ENCODE measurements at places on chromosomes 3 and 15.

DNA sequence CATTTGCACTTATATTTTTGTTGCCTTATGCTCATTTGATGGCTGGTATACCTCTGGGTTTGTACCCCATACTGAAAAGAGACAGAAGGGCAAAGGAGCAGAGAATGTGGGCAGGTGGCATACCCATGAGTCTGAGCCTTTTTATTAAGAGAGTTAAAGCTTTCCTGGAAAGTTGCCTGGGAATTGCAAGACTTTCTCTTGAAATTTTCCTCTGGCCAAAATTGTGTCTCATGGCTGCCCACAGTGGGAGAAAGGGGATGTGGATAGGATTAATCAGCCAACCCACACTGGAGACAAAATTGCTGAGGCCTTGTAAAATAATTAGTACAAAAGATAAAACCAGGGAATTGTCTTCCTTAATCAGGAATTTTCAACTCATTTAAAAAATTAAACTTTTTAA lies 8.2 kb upstream of the NMD3 start:
- no peak for DNase-seq

GRCh38 chr15:72182673-72183072 lies 14.9 kb downstream of the GRAMD2A start:
- DNase-seq: no peak

GRCh38 chr3:115704661-115705338 lies 81.5 kb downstream of the GAP43 start:
- DNase-seq: no peak

DNA sequence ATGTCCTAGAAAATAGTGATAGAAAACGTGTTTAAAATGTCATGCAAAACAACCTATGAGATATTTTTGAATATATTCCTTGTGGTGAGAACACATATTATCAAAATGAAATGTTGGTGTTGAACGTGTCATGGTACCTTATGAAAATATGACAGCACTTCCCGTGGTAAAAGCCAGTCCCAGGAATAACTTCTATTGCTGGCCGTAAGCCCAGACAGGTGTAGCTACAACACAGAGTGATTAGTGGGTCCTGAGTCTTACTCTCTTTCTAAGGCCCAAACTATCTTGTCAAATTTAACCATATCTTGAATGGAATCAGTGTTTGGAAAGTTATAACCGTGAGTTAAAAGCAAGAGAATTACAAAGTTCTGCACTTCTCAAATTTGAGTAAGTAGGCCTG lies 24.1 kb downstream of the RARB start:
- no peak for DNase-seq

DNA sequence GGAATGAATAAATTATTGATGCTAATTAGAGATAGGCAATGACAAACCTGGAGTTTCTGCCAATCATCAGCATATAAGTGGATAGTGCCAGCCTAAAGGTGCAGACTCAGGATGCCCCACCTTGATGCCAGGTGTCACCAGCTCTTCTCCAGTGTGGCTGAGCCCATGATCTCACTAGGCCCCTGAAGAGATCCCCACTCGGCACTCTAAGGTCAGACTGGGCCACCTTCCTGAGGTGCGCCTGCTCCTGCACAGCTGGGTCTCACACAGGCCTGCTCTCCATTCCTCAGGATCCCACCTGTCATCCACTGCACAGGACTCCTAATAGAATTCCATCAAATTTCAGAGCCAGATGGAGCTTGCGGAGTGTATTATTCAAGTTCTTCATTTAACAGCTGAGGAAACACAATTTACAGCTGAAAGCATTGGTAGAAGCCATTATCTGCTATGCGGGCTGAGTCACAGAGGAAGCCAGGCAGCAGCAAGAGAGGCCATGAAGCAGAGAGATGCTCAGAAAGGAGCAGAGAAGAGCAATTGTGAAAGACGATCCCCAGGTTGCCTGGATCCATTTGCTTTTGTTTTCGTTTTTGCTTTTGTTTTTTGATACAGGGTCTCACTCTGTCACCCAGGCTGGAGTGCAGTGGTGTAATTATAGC lies 25.1 kb upstream of the FSTL1 start:
- no peak for DNase-seq

- no peak for DNase-seq
Observed at GRCh38 chr3:127800508-127800907, 21.8 kb downstream of the MGLL start.

DNA sequence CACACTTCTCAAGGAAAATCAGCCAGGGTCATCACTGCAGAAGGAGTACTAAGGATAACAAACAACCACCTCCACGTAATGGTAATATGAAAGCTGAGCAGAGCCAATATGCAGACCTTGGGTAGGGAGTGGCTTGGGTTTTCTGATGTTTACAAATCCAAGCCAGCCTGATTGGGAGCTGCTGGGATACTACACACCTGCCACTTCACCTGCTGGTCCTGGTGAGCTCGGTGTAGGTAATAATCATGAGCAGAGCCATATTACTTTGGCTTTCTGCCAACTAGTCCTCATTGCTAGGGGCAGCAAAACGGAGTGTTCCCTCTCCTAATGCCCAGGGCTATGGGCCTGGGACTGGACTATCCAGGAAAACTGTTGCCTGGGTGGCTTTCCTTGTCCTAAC lies 433.5 kb upstream of the PPP2R3A start:
- DNase-seq: no peak

DNA sequence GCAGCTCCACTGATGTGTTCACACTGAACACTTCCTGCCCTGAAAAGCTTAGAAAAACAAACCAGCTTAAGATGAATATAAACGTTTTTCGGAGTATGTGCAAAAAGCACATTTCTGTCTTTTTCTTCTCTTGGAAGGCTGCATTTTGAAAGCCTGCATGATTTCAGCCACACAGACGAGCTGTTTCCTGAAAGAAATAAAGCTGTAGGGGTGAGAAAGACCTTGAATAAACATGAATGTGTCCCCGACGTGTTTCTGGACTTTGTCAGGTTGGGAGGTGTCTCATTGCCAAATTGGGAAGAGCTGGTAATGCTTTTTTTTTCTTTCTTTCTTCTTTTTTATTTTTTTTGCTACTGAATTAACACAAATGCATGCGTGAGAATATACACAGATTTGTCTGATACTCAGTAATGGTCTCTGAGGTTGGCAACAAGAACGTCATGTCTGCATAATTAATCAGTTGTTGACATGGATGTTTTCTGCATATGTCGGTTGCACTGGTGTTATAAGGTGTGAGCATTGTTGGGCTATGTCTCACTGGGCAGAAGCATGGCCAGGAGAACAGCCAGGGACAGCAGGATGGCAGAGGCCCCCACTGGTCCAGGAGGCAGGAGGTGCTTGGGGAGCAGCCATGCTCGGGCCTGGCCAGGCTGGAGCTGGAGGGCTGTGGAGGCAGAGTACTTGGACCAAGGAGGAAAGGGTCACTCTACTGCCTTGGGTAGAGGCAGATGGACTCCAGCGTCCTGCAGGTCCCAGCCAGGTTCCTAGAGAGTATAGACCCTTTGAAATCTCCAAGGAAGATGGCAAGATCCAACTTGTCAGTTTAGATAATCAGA lies 39.0 kb downstream of the ADAMTSL3 start:
- no peak for DNase-seq

DNA sequence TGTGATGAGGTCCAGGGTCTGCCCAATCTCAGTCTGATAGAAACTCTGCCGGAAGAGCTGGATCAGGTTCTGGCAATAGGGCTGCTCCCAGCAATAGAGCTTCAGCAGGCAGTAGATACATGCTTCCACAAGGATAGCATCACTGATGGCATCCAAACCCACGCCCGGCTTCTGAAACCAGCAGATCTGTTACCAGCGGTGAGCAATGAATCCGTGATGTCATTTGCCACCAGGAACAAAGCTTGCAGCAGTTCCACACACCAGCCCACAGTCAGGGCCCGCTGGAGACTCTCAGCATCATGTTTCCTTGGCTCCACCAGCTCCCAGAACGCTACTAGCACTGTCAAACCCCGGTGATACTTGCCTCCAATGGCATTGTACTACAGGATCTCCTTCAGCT lies 19.3 kb upstream of the TTBK2 start:
- DNase-seq: no peak

- DNase-seq: no peak
Observed at GRCh38 chr3:186996356-186996755, 66.0 kb downstream of the ST6GAL1 start.

Data from stimulated activated CD4-positive, alpha-beta T cell treated with anti-CD3 and anti-CD28 coated beads, Interleukin-15, amount 100 ng/mL, for 1 hour (primary cell).